ENCODE measurements at places on chromosomes 3 and 15. TPM values are rescaled to one million over a fixed set of nuclear protein-coding genes. Genes with fewer than 3 reads are reported as not detected.

- H3K27me3 ChIP-seq, result no peaks in the 10 kb centered on the region
- no peaks in the 10 kb centered on the region for H3K4me1 ChIP-seq
- H3K4me3 ChIP-seq, result no peak overlapping the region
- no peaks in the 10 kb centered on the region for H3K36me3 ChIP-seq
- no peak overlapping the region for H3K27ac ChIP-seq
- DNase-seq, result no peak
Observed at GRCh38 chr15:52434885-52435284, 93.8 kb downstream of the MYO5A start.

DNA sequence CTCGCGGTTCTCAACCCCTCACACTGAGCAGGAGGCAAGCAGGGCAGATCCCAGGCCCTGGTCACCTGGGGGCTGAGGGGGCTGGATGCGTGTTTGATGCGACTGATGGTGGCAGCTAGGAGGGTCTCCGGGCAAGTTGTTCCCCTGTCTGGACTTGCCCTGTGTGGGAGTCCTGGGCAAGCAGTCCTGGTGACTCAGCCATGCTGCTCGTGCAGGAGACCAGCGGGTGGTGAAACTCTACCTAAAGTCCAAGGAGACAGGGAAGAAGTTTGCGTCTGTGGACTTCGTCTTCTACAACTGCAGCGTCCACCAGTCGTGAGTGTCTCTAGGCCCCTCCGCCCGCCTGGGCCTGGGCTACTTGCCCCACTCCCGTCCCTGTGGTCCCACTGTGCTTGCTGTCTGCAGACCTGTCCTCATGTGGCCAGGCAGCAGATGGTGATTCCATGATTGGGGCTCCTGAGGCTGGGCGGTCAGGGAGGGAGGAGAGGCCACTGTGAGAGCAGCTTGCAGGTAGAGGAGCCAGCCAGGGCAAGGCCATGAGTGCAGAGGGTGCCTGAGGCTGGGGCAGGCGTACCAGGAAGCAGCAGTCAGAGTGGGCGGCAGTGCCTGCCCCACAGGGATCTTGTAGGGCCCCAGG, 23.1 kb downstream of the PLXNA1 start:
- H3K27me3 ChIP-seq, result no peaks in the 10 kb centered on the region
- no peak for DNase-seq
- peaks cover 20% of the 10 kb centered on the region for H3K4me1 ChIP-seq
- H3K36me3 ChIP-seq, result no peaks in the 10 kb centered on the region
- H3K27ac ChIP-seq, result no peak overlapping the region

DNA sequence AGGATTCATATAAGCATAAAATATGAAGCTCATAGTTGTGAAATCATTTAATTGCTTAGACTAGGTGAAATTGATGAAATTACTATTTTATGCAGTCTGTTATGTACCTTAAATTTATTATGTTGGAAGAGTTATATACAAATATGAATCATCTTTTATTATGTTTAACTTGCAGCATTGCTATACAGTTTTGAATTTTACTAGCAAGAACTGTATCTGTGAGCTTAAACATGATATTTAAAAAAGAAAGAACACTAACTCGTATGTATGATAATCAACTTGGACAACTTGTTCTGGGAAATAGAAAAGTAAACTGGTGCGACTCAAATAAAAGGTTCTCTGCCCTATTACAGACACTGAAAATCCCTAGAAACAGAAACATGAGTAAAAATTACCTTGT, 1.8 kb downstream of the STX19 start:
- no peak overlapping the region for H3K4me3 ChIP-seq
- H3K27me3 ChIP-seq, result no peaks in the 10 kb centered on the region
- H3K4me1 ChIP-seq, result no peaks in the 10 kb centered on the region
- no peaks in the 10 kb centered on the region for H3K36me3 ChIP-seq
- no peak for DNase-seq

IFRD2 gene
- total RNA-seq, result 101 TPM

NUTM1 gene
- total RNA-seq, result not detected

BCL6 gene
- 268 TPM for total RNA-seq

SMCO1 gene
- total RNA-seq, result not detected

ACTL6A gene
- 25.7 TPM for total RNA-seq

GPR62 gene
- not detected for total RNA-seq

GOLGA8M gene
- 0.61 TPM for total RNA-seq

RTP4 gene
- 5.2 TPM for total RNA-seq
